ENCODE measurements at places on chromosomes 1 and 21. TPM values are rescaled to one million over a fixed set of nuclear protein-coding genes. Genes with fewer than 3 reads are reported as not detected.

DNA sequence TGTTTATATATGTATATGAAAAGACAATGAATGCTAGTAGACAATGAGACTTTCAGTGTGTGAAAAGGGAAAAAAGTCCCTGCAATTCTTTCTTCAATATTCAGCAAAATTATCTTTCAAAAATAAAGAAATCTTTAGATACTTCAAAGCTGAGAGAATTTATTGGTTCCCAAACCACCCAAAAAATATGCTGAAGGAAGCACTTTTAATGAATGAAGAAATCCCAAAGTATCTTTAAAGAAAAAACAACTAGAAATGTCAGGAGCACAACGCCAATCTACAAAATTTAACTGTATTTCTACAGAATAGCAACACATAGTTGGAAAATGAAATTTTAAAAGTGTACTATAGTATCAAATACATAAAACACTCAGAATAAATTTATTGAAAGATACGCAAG is 142.3 kb upstream of the CHRM3 start:
- DNase-seq, result no peak

DNA sequence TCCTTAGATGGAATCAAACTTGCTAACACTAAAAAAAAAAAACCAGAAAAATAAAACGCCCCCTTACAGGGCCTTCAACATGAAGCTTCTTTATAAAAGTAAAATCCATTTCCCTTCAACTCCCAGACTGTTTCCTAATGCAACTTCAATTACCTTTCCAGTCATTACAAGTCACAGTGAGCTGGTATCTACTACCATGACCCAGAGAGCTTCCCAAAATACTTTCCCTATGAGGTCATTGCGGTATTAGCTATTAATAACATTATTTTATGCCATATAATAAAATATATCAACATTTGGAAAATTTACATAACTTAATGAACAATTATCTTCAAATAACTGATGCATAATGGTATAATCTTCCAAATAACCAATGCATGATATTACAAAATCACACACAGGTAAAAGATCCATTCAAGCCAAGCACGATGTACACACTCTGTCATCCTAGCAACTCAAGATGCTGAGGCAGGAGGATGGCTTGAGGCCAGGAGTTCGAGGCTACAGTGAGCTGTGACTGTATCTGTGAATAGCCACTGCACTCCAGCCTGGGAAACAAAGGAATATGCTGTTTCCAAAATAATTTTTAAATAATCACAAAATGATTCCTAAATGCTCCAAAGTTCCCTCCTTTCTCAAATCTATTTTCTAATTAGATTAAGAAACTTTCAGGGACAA is 24.1 kb downstream of the EIF4G3 start:
- no peak for DNase-seq

GRCh38 chr1:111743679-111744101 is 4.5 kb upstream of the INKA2 start:
- no peak for DNase-seq

GRCh38 chr1:6075748-6076147 is 30.1 kb downstream of the KCNAB2 start:
- no peak for DNase-seq

DNA sequence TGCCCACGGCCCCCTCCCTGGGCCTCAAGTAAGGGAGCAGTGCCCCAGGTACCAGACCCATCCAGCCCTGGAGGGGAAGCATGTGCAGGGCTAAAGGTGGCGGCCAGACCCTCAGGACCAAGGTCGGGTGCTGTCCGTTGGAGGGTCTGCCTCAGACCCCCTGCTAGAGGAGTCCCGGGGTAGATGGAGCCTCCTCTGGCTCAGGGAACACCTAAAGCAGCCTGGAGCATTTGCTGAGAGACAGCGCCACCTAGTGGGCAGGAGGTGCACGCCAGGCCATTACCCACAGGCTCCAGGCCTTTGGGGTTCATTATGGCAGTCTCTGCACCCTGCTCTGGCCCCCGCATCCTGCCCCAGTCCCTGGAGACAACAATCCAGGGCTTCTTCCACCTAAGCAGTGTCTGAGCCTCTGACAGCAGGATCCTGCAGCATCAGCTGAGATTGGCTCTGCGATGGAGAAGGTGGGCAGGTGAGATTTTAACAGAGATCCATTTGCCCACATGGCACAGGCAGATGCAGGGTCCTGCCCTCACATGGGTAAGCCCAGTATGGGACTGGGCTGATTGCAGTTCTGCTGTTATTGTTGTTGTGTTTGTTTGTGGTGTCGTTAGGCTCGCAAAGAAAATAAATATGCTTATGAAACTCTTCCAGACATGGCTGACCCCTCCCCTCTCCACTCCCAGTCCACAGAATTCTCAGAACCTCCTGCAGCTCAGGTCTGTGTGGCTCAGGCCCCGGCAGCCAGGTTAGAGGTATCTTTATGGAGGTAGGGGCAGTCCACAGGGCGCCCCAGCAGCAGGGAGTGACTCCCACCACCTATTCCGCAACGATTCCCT is 42.4 kb downstream of the CTNNBIP1 start:
- peak; percentile 85 for DNase-seq

DNA sequence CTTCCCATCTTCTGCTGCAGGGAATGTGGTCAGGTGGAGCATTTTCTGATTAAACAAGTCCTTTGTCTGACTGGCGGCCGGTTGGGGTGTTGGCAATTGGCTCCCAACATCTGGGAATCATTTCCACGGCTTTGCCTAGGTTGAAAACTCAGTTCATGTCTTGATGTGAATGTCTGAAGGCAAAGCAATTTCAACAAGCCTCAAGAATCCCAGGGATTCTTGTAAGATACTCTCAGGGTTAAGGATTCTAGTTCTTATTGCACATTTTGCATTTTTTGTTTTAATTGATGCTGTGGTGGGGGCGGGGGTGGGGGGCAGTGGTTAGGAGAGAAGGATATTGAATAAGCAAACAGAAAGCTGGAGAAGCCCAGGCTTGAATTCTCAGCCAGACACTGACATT is 273.9 kb downstream of the KIF26B start:
- no peak for DNase-seq

DNA sequence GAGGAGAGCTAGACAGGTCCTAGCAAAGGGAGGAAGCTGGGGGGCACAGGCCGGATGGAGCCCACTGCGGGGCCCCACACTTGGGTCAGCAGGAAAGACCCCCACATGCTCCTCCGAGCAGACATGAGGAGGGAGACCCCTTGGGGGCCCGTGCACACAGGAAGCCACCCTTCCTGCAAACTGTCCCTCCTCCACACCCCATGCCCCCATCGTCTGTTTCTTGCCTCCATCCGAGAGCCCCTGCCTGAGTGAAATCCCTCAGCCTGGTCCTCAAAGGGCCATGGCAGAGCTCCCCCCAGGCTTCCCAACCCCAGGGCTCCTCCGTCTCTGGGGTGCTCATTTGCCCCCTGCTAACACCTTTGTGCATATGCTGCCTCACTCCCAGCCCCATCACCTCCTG is 168.0 kb downstream of the PRDM16 start:
- no peak for DNase-seq

DNA sequence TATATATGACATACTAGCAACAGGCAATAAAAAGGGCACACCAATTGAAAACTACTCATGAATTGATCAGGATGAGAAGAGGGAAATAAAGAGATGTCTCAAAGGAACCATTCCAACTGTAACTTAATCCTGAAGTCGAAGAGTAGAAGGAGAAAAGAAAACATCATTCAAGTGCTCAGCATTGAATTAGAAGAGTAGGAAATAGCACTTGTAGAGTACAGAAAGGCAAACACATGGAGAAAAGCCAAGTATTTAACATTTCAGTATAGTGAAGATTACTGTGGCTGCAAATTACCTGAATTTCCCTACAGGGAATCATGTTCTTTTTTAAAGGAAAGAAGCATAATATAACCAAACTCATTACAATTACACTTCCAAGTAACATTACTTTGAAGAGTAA is 205.0 kb downstream of the KCTD3 start:
- DNase-seq, result no peak

- DNase-seq, result no peak
These were observed 5.8 kb upstream of the CTSE start for GRCh38 chr1:206029484-206029883.

DNA sequence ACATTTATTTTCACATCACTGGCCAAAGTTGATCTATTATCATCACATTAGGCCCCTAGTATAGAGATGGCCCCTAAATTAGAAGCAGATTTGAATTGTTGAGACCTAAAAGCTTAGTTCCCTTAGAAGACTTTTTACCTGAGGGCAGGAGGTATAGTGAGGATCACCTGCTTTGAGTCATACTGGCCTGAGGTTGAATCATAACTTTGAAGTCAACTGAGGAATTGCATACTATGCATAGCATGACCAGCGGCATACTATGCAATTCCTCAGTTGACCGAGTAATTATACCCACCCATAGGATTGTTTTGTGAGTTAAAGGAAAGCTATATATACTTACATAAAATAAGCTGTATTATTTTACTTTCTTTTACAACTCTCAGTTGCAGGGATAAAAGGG is 50.3 kb upstream of the DPH5 start:
- DNase-seq, result no peak

DNA sequence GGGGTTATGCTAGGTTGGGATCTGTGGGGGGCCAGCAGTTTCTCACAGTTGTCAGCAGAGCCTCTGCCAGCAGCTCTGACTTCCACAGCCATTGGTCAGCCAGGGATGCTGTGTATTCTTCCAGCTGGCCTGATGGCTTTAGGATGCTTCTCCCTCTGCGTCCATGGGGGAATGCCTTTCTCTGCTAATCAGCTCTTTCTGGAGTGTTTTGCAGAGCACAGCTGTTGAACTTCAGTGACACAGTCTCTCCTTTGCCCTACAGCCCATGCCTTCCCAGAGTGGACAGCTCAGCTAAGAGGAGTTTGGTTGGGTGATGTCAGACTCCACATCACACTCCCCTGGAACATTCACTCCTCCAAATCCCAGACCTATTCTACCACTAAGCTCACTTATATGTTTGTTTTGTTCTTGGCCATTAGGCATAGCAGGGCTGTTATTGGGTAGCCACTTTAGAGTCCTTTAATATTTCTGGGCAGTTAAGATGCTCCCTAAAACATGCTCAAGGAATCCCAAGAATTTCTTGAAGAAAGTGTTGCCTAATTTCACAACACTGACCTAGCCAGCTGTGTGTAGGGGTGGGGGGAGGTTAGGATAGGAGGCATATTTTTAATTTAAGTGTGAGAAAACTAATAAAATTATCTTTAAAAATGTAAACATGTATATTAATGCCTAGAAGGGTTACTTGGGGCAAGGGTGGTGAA is 75.3 kb upstream of the KIAA0040 start:
- no peak for DNase-seq

- no peak for DNase-seq
These were observed 137.6 kb downstream of the GPATCH2 start for GRCh38 chr1:217493290-217493689.

DNA sequence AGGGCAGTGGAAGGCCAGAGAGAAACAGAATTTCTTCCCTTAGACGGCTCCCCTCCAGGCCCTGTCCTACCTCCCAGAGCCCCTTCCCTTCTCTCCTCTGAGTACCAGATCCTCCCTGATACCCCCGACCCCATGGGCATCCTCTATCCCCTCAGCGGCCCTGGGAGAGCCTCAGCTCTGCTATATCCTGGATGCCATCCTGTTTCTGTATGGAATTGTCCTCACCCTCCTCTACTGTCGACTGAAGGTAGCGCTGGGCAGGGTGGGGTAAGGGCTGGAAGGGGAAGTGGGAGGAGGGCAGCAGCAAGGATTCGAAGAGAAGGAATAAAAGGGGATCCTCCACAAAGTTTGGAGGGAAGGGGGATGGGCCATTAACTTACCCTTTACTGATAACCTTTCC is 2.7 kb downstream of the FCER1G start:
- no peak for DNase-seq

DNA sequence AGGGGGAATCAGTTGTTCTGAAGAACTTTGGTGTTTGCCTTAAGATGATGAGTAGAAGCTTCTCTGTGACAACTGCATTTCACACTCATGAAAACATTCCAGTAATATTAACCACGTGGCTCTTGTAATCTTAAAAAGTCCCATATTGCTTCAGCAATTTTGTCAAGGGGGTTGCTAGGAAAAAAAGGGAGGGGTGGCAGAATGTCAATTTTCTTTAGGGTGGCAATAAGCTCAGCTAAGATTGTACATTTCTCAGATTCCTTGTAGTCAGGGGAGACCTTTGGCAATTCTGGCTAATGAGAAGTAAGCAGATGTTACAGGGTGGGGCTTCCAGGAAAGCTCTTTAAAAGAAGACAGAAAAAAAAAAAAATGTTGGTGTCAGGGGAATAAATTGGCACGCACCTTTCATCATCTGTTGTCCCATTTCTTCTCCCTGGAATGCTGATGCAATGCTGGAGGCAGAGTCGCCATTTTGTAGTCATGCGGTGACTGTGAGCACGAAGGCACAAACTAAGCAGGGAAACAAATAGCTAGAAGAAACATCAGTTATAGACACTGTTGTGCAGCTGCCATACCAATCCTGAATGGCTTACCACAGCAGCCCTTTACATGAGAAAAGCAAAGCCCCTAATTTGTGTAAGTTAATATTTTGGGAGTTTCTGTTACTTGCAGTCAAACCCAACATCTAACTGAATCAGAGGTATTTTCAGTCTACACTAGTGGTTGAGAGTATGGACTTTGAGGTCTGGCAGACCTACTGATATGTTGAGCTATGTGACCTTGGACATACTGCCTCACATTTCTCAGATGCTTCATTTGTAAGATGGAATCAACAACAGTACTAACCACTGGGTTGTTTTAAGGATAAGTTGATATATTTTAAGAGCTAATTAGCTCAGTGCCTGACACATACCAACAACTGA is 56.1 kb upstream of the MRPS6 start:
- DNase-seq, result no peak

DNA sequence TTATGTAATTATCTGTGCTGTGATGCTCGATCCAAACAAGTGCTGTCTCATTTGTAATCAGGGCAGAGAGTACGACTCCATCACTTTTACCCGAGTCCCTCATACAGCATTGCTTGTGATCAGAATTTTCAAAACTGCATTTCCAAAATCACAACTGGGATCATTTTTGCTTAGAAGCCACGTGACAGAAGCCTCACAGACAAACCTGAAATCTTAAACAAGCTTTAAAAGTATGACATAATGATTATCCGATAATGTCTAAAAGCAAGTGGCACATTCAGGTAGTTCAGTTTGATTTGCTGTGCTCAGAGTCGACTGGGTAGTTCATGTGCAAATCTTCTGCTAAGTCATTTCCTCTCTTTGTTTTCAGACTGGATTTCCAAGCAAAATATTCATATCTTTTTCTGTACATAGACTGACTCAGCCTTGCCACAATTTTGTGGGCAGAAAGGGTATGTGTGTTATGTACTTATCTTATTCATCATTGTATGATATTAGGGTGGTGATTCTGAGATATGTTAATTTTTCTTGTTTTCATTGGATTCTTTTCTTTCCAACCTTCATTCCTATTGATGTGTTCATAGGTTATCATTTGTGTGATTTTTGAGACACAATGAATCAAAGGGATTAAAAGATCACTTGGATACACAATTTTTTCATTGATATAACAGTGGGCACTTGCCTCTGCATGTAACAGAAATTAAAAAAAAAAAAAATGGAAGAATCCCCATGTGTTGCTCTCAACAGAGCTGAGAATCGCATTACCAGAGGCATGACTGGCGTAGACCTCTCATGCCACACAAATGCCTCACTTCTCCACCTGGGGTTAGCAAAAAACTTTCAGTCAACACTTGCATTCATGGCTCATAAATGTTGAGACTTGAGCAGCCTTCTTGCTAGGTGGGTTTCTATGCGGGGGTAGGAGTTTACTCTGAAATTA is 355.7 kb downstream of the LTN1 start:
- no peak for DNase-seq

The FASLG gene
- 0.35 TPM for total RNA-seq

The FCRL4 gene
- not detected for total RNA-seq

The OR14K1 gene
- total RNA-seq, result not detected

The KCNK2 gene
- 0.94 TPM for total RNA-seq

The OR2G6 gene
- not detected for total RNA-seq

The ZNF683 gene
- total RNA-seq, result not detected

The SPRR2G gene
- total RNA-seq, result not detected

Data from Peyer's patch (tissue), 4 donors.